ENCODE measurements at places on chromosomes 3 and 15. TPM values are rescaled to one million over a fixed set of nuclear protein-coding genes. Genes with fewer than 3 reads are reported as not detected.

DNA sequence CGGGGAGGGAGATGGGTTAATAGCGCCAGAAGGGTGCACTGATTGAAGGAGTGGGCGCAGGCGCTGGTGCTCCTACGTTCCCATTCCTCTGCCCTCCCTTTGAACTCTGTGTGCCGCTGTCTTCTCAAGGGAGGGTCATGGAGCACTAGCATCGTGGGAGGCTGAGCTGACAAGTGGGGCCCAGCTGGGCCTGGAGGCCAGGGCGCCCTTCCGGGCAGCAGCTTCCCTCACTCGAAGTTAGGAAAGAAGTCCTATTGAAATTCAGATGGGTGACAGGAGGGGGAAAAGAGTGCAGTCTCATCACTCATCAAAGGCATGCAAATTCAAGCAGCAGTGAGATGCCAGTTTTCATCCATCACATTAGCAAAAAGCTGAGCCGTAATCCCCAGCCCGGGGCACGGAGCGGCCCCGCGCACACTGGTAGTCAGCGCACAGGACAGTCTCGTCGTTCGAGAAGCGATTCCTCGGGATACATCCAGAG is 128.2 kb downstream of the LRRK1 start:
- no peak for DNase-seq

- DNase-seq = no peak
Measured at GRCh38 chr3:107411779-107412178, 34.5 kb downstream of the CCDC54 start.

DNA sequence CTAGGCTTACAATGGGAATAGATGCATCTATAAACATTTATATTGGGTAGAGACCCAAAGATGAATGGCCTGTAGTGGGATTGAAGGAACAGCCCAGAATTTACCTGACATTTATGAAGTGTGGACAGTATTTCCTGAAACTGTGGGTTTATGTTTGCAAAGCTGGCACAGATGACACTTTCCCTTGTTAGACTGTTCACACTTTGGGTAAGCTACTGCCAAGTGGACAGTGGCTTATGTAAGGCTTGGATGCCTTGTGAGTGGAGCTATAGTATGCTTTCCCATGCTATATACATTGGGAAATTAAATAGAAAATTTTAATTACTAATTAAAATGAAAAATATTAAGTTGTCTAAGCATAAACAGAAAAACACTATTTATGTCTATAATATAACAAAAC is 48.5 kb downstream of the STARD9 start:
- DNase-seq = no peak

- peak; percentile 69 for DNase-seq
Measured at GRCh38 chr3:104564045-104564643, 802.6 kb upstream of the ALCAM start.

GRCh38 chr3:110314512-110315114 is 757.0 kb upstream of the NECTIN3 start:
- peak; percentile 65 for DNase-seq

DNA sequence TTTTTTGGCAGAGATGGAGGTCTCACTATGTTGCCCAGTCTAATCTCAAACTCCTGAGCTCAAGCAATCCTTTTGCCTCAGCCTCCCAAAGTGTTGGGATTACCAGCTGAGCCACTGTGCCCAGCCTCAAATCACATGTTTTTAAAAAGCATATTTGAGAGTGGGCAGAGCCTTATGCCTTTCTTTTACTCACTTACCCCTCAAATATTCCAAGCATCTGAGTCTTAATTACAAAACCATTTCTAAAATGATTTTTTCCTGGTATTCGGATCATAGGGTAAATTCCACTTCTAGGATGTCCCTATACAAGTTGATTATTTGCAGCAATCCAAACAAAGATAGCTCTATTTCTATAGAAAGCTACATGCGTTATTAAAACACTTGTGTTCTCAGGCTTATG is 106.1 kb downstream of the RFTN1 start:
- DNase-seq = no peak

DNA sequence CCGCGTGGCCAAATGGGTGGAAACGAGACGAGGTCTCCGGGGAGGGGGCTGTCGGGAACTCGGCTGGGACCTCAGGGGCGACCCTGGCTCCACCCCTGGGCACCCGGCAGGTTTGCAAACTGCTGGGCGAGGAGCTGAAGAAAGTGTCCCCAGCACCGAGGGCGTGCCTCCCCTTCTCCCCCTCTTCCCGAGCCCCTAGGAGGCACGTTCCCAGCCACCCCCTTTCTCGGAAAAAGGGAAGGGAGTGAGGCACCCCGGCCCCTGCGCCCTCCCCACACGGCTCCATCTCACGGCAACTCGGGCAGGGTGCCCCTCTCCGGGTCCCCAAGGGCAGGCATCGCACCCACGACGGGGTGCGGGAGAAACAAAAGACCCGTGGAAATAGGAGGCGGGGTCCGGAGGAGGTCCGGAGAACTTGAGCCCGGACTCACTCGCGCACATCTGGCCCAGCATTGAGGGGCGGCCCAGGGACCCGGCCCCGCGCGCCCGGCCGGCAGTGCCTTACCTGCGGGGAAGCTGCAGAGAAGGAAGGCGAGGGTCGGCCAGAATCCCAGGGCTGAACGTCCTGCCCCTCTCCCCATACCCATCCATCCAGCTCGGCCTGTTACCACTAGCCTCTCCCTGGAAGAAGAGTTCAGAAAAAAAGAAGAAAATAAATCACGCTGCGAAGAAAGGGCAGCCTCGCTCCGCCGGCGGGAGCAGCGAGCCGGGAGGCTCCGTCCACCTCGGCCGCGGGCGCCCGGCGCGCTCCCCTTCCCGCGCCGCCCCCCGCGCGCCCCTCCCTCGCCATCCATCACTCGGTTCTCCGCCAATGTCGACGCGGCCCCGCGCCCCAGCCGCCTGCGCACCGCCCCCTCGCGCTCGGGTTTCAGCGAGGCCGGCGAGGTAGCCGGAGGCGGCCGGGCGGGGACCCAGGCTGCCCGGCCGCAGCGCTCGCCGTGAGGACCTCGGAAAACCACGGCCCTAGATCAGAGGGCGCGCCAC is 16.3 kb downstream of the RGMA start:
- no peak for DNase-seq

GRCh38 chr3:31968369-31968926 is 12.6 kb downstream of the OSBPL10 start:
- DNase-seq = no peak

GRCh38 chr15:59594493-59594942 is 17.1 kb upstream of the GCNT3 start:
- no peak for DNase-seq

- DNase-seq = no peak
Measured at GRCh38 chr3:146072824-146073223, 88.2 kb downstream of the PLOD2 start.

DNA sequence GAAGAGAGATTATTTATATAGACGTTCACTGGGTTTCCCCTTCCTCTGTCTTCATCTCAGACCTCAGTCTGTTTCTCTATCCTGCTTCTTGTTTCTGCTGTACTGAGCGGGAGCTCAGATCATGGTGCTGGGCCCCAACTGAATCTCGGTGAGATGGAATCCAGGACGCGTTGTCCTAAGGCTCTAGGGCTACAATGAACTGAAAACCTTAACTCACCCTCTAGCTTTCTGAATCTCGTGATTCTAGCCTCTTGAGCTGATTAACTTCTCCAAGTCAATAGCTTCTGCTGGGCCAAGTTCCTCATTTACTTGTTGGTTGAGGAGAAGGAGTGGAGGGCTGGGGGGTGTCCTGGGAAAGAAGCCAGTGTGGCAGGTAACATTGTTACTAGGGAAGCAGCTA is 32.7 kb upstream of the MAP3K13 start:
- DNase-seq = no peak

GRCh38 chr3:160394009-160394392 is 5.0 kb downstream of the IFT80 start:
- DNase-seq = no peak

GRCh38 chr3:193520738-193521137 is 34.0 kb downstream of the ATP13A4 start:
- no peak for DNase-seq

- DNase-seq = no peak
Measured at GRCh38 chr3:69658514-69659140, 80.6 kb upstream of the MITF start.

- no peak for DNase-seq
Measured at GRCh38 chr15:43808960-43809678, 8.7 kb downstream of the HYPK start.

Gene MEIS2
- not detected for total RNA-seq

Gene FOXB1
- 0.52 TPM for total RNA-seq

Gene CPNE4
- not detected for total RNA-seq

Gene SMCO1
- total RNA-seq = not detected

Gene NANOGP8
- total RNA-seq = not detected

Gene SIDT1
- 34.8 TPM for total RNA-seq
